ENCODE measurements at places on chromosomes 2 and 18. TPM values are rescaled to one million over a fixed set of nuclear protein-coding genes. Genes with fewer than 3 reads are reported as not detected.

Gene BMP10
- not detected for total RNA-seq

Gene GLB1L
- total RNA-seq: 4.9 TPM

GRCh38 chr2:37589298-37589697, 82.1 kb downstream of the CDC42EP3 start:
- DNase-seq: no peak

- DNase-seq: no peak
Measured at GRCh38 chr2:77999376-77999775, 477.2 kb upstream of the LRRTM4 start.

GRCh38 chr18:22838639-22839277, 94.4 kb upstream of the RBBP8 start:
- DNase-seq: no peak

GRCh38 chr2:172058660-172059059, 26.6 kb upstream of the DLX1 start:
- DNase-seq: no peak

DNA sequence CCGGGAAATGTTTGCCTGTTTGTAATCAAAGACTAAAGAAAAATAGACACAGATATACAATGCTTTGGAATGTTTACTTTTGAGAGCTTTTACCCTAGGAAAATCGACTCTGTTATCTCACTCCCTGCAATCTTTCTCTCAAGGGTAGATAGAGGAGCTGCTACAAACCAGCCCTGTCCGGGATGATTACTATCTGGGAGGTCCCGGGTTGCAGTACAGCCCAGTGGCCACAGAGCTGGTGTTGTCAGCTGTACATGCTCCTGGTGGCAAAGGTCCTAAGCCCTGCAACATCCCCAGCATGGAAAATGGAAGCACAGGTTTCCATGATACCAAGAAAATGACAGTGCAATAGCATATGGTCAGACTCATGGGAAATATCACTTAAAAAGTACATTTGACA, 570.5 kb upstream of the SOX11 start:
- DNase-seq: no peak

DNA sequence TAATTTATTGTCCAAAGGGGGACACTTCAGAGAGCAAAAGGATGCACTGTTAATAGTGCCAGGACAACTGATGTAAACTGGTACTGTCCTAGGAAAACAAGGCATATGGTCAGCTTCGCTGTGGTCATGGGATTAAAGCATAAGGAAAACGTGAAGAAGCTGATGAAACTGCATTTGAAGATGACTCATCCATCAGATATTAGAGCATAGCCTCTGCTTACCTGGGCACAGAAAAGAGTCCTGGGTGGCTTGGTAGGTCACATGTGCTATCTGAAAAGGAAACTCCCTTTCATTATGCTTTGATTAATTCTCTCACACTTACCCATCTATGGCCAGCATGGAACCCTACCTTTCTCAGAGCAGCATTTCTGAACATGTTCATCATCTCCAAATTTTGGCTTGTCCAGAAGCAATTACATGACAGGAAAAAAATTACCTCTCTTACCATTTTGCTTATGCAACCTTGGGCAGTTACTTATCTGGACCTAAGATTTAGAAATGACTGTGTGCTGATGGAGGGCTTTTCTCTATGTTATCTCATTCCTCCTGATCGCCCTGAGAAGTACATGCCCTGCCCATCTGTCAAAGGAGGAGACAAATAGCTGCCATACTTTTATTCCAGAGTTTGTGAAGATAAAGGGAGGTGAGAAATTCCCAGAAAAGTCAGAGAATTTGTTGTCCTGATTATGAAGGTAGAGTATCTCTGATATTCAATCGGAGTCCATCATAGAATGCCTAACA, 275.3 kb upstream of the SLC14A2 start:
- DNase-seq: no peak

- DNase-seq: no peak
Measured at GRCh38 chr2:57806449-57806968, 240.1 kb upstream of the VRK2 start.

Gene REEP1
- total RNA-seq: 147 TPM

Gene HRH4
- total RNA-seq: not detected

- DNase-seq: no peak
Measured at GRCh38 chr18:77134611-77135010, 2.0 kb upstream of the MBP start.

Gene NT5C1B
- total RNA-seq: not detected

GRCh38 chr2:109712746-109713145, 81.4 kb upstream of the RGPD5 start:
- DNase-seq: no peak

DNA sequence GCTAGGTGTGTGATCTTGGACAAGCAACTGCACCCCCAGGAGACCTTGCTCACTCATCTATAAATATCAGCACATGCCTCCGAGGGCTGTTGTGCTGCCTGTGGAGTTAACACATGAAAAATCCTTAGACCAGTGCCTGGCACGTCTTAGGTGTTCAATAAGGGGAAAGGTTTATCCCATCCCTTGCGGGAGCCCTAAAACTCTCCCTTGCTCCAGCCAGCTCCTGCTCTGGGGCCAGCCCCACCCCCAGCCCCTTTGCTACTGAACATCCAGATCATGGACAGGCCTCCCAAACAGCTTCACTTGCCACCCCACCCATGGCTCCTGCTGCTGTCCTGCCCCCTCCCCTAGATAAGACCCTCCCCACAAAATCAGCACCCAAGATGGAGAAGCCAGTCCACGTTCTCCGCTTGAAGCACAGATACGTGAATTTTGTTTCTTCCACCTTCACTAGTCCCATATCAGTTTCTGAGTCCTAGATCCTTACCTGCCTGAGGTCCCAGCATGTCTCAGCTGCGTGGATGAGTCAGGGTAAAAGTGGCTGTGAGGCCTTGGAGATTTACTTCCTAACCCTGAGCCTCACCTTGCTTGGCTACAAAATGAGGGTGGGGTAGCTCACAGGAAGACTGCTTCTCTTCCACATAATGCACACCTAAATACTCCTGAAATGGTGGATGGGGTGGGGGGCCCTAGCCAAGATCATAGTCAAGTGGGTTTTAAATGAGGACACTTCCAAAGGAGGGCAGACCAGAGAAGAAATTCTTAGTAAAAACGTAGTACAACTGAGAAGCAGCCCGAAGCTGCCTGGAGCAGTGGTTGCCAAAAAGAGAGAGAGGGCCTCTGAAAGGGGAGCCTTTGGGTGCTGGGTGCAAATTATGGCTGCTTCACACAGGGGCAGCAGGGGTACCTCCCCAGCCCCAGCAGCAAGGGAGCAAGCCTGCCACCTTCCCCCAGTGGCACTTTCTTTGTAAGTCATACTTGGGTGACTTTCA, 40.4 kb downstream of the C1QL2 start:
- DNase-seq: no peak

DNA sequence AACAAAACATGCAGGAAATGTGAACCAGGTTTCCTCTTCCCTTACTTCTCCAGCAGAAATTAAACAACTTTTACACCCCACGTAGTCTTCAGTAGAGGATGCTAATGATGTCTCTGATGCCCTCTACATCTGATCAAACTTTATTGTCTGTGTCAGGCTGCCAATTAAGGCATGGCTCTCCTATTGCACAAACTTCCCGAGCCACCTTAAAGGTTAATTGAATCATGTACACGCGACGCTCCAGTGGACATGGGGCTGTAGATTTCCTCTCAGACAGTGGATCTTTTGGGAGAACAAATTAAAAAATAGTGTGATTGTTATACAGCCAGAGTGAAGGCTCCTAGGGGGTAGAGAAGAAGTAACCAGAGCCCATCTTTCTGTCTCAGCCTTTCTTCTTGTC, 301.6 kb downstream of the SMAD2 start:
- no peak for DNase-seq

GRCh38 chr18:13286456-13287125, 68.0 kb downstream of the LDLRAD4 start:
- DNase-seq: no peak

DNA sequence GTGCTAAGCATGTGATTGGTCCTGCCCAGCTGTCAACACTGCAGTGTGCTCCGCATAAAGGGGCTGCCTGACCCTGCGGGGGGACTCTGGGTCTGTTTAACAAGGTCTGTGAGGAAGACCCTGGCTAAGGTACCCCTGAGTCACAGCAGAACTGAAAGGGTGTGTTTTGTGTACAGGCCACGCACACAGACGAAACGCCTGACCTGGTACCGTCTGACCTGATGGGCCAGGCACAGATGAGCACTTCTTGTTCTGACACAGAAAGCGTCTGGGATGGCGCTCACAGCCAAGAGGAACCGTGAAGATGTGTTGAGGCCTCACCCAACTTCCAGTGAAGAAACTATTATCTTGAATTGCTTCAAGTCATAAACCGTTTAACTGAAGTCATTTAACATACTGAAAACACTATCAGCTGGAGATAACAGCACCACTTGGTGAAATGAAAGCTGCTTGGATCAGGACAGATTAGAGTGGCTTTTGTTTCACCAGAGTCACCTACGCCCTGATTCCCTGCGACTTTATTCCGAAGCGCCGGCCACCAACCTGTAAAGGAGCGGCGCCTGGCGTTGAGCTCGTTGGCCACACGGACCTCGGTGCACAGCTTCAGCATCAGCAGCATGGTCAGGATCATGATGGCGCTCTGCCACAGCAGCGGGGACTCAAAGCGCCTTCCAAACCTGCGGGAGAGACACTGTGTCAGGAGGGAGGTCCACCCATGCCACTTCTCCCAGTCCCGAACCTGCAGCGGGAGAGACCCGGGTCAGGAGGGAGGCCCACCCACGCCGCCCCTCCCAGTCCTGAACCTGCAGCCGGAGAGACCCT, 8.5 kb downstream of the SLC66A2 start:
- DNase-seq: no peak

DNA sequence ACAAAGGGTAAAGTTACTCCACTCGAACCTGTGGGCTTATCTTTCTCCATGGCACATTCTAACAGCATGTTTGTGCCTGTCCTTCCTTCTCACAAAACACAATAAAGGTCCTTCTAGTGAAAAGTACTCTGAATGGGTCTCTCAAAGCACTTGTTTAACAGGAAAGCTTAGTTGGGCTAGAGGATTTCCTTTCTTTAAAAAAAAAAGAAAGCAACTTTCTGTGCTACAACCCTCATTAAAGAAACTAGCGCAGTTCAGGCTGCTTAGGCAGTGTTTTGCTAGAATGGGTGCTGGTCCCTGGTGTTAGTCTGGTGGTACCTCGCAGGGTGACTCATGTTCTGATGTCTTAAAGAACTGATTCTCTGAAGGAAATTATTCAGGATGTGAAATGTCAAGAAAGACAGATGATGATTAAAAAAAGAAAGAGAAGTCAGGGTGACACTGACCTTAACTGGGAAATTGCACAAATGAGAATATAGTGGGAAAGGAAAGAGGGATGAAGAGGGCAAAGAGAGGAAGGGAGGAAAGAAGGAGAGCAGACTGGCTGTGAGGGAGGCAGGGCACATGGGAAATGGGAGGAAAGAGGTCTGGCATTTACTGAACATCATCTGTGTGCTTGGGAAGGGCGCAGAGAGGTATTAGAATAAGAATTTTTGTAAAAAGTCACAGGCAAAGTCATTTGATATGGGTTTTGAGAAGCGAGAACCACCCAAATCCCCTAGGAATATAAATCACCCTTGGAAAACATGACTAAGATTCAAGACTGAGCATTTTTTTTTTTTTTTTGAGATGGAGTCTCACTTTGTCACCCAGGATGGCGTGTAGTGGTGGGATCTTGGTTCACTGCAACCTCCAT, 74.9 kb downstream of the ATP8B1 start:
- DNase-seq: no peak

DNA sequence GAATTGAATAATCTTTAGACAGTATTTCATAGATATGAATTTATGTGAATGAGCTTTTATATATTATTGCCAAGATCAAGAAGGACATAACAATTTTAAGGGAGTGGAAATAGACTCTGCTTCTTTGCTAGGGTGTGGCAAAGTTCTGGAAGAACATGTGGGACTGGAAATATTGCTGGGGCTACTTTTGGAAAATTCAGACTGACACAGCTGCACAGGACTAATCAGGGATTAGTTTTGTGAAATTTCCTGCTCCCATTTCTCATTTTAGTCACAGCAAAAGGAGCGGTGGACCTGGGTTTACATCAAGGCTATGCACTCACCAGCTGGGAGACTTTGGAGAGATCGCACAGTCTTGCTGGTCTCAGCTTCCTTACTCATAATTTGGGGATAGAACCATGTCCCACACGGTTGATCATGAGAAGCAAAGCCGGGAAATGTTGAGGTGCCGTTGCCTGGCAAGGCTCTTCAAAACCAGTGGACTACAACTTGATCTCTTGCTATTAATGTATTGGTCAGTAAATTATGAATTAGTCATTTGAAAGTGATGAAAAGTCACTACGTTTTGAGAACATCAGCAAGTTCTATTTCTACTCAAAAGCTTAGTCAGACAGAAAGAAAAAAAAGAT, 42.4 kb downstream of the IL1RL2 start:
- no peak for DNase-seq

Data from frontal cortex (tissue), 4 donors.